ENCODE measurements at places on chromosomes 11 and 22.

DNA sequence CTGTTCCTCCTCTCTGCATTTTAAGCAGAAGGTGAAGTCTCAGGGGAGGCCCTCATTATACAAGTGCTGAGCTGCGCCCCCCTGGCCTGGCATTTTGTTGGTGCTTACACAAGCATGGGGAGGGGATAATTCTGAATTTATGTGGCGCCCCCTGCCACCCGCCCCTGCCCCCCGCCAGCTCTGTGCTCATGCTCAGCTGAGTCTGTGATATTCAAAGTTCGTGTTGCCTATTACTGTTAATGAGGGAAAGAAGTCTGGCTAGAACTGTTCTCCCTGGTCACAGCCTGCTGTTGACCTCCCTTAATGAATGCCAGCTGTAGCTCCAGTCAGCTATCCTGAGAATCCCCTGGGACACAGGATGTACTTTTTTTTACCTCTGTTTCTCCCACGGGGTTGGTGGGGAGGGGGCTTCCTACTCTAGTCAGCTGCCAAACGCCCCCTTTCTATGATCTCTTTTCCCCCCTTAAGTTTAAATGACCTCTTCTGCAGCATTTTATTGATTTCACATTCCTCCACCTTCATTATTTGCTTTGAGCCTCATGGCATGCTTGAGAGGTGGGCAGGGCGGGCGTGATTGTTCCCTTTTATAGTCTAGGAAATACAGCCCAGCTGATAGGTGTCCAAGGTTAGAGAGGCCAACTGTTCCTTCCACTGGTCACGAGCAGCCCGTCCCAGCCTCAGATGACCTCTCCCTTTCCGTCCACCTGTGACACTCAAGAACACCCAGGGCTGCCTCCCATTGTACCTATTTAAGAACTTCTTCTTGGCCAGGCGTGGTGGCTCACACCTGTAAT is 12.2 kb downstream of the USP2 start:
- DNase-seq, result no peak

DNA sequence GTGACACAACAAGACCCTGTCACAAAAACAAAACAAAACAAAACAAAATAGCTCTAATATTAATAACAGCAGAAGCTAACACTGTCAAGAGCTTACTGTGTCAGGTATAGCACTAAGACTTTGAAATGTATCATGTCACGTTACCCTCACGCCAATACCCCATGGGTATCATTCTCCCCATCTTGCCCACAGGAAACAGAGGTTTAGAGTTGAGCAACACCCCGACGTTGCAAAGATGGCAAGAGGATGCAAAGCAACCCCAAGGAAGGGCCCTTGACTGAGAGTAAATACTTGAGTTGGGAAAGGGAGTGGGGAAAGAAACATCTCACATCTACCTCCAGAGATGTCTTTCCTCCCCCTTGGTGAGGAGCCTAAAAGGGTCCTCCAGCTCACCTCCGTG is 366.8 kb downstream of the LARGE1 start:
- DNase-seq, result no peak

DNA sequence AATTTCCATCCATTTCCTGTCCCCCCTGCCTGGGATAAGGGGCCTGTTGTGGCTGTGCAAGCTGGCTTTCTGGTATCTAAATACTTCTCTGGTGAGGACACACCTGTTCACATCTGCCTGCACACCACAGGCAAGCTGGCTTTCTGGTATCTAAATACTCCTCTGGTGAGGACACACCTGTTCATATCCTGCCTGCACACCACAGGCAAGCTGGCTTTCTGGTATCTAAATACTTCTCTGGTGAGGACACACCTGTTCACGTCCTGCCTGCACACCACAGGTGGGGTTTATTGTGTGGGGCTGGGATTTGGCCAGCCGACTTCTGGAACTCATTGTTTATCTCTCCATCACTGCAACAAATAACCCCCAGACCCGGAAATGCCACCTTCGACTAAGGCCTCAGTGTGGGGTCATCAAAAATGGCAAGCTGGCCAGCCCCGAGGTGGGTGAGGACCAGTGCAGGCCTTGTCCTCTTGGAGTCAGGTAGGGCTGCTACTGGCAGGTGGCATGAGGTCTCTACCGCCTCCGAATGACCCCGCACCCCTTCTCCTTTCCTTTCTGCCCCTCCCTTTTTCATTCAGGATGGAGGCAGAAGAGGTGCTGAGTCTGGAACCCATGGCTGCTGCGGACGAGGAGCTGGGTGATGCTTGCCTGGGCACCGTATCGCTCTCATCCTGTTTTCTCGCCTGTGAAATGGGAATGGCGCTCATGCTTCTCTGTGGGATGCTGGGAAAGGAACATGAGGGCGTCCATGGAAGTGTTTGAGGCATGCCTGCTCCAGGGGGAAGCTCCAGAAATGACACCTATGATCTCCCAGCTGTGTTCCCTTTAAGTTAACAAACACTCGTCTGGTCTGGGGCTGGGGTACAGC is 43.5 kb upstream of the MYEOV start:
- DNase-seq, result no peak

DNA sequence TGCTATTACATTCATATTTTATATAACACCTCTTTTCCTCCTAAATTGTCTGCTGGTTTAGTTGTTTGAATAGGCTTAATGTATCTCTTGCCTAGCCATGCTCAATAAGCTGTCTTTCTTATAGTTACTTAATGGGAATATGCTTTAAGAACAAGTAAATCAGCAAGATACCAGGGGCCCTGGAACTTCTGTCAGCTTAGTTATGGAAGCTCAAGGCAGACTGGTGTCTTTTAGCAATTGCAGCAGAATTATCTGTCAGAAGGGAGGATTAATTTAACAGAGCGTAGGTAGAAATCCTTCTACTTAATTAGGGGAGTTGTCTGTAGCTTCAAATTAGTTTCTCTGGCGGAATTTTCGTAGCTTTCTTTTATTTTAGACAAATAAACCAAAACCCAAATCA is 94.9 kb downstream of the C11orf91 start:
- DNase-seq, result no peak

DNA sequence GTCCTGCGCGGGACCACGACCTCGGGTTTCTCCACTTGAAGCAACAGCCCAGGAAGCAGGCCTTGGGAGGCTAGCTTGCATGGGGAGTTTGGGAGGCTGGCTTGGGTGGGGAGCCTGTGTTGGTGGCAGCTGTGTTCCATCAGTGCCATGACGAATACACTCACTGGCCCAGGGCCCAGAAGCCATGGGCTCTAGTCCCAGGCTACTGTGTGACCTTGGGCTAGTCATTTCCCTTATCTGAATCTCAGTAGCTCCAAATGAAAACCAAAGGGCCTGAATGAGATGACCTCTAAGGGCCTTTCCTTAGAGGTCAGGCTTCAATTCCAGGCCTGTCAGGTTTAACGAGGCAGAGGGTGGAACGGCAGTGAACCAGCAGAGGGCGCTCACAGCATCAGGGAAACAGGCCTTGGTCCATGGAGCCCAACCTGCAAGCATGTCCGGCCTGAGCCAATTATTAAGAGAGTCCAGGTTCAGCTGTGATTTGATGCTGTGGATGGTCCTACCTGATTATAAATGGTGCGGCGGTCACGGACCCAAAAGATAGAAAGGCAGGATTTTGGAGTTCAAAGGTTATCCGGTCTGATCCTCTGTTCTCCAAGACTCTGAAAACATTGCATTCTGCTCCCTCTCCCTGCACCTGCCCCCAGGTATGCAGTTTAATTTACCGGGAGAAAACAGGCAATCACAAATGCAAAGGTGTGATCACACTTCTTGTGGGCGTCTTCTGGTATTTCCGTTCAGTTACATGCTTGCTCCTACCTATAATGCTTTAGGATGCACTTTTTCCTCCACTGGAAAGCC is 15.9 kb downstream of the PTPN5 start:
- peak; percentile 8 for DNase-seq

DNA sequence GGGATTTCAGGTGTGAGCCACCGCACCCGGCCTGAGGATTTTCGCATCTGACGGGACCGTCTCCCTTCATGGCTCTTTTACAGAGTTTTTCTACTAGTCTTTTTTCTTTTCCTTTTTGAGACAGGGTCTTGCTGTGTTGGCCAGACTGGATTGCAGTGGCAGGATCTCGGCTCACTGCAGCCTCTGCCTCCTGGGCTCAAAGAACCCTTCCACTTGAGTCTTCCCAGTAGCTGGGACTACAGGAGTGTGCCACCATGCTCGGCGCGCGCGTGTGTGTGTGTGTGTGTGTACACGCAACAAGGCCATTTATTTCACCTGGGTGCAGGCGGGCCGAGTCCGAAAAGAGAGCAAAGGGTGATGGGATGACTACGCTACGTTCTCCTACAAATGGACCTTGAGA is 10.9 kb downstream of the SERHL2 start:
- DNase-seq, result no peak

GRCh38 chr11:35223371-35223796 is 84.4 kb downstream of the CD44 start:
- DNase-seq, result no peak

DNA sequence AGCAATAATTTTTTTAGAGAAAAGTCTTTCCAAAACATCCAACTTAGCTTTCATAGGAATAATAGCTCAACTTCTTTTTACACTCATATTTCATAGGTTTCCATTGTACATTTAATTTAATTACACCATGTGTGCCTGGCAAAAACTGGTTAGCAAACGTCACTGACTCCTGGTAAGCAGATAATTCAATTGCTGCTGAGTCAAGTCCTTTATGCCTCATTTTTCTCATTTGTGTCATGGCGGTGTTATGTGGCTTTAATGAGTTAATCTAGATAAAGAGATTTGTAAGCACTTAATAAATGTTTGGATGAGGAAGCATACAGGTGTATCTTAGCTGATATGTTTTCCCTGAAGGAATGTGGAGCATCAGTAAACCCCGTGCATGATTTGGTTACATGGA is 41.2 kb upstream of the PAK1 start:
- DNase-seq, result no peak

DNA sequence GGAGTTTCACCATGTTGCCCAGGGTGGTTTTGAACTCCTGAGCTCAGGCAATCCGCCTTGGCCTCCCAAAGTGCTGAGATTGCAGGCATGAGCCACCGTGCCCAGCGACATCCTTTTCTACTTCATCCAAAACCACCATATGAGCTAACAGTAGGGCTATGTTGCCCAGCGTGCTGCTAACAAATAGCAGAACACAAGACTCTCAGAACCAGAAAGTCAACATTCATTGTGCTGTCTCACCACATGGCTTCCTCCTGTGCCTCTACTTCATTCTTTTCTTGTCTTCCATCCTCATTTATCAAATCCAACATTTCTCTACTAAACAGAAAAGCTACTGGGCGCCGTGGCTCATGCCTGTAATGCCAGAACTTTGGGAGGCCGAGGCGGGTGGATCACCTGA is 12.0 kb upstream of the DENND5A start:
- DNase-seq, result no peak

- DNase-seq, result no peak
These were observed 1.3 kb downstream of the FAR1 start for GRCh38 chr11:13669544-13670488.

GRCh38 chr11:69448471-69449284 is 32.8 kb upstream of the LINC01488 start:
- DNase-seq, result no peak

GRCh38 chr11:61372659-61373420 is 10.7 kb downstream of the TMEM138 start:
- DNase-seq, result no peak

DNA sequence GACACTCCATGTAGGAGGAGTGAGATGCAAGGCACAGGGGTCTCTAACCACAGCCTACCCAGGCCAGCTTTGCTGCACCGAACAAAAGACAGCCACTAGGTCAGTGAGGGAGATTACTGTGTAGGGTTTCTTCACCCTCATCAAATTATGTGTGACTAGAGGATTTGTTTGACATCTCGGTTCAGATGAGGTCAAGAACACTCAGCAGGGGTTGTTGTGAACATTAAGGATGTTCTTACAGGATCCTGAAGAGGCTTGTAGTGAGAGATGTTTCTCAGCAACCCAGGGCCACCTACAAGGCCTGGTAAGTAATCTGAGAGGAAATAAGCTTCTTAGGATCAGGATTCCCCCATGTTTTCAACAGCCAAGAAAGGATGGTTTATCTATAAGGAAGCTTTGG is 202.1 kb downstream of the NXPE2 start:
- no peak for DNase-seq
